NCI-H1436 (cell line): ENCODE measurements at places on chromosomes 16 and 17.

GRCh38 chr17:78226759-78227454, 4.5 kb upstream of the TMEM235 start:
- DNase-seq, result no peak

DNA sequence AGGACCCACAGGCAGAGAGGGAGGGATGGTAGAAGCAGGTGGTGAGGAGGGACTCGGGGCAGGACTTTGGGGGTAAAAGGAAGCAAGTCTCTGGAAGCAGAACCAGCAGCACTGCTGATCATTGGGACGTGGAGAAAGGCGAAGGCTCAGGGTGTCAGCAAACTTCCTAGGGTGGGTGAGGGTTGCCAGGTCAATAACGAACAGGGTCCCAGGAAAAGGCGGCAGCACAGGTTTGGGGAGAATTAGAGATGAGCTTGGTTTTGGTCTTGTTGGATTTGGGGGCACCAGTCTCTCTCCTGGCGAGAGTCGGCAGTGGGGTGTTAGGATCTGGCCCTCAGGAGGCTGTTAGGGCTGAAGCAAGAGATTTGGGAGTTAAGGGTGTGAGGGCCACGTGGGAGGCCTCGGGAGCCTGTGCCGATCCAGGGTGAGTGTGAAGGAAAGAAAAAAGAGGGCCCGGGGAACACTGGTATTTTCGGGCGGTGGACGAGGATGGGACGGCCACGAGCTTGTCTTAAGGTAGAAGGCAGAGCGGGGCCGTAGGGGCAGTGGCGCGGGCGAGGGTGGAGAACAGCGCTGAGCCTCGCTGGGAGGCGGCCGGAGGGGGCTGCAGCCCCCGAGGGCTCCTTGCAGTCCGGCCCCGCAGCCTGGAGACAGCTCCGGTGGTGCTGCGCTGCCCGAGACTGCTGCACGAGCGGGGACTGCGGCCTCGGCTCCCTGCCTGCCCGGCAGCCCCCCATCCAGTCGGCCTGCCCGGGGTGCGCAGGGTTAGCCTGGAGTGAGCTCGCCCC, 765 bp upstream of the ADORA2B start:
- DNase-seq, result no peak

- peak; percentile 19 for DNase-seq
These were observed 488 bp downstream of the TFAP4 start for GRCh38 chr16:4272114-4272956.

DNA sequence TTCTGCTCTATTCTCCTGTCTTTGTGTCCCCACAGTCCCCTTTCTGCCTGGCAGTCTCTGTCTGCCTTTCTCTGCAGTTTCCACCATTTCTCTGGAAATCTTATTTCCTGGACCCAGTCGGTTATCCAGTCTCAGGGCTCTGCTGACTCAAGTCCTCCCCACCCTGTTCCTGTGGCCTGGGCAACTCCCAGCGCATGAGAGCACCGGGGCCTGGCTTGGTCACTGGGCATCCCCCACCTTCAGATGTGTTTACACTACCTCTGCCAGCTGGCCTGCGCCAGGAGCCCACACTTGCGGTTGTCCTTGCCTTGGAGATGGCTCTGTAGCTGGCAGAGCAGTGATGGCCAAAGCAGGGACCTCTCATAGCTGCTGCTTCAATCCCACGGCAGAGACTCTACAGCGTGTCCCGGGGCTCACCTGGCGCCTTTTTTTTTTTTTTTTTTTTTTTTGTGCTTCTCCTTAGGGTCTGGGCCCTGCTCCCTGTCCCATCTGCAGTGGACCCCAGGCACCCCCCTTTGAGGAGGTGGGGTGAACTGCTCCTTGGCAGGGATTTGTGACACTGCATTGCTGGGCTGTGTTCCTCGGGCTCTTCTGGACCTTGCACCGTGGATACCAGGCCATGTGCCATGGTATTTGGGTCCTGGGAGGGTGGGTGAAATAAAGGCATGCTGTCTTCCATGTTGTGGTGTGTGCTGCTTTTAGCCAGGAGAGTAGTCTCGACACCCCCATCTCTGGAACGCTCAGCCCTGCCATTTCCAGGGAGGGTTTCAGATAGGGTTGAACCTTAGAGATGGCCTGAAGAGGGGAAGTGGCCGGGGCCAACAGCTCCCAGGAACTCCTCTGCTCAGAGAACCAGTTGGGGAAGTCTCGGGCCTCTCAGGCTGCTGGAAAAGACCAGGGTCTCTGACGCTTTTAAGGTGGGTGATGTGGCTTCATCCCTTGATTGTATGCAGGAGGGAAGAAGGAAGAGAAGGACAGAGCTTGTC, 17.5 kb downstream of the GUCY2D start:
- DNase-seq, result no peak

- no peak for DNase-seq
These were observed 101.7 kb downstream of the RPTOR start for GRCh38 chr17:80646328-80646727.

DNA sequence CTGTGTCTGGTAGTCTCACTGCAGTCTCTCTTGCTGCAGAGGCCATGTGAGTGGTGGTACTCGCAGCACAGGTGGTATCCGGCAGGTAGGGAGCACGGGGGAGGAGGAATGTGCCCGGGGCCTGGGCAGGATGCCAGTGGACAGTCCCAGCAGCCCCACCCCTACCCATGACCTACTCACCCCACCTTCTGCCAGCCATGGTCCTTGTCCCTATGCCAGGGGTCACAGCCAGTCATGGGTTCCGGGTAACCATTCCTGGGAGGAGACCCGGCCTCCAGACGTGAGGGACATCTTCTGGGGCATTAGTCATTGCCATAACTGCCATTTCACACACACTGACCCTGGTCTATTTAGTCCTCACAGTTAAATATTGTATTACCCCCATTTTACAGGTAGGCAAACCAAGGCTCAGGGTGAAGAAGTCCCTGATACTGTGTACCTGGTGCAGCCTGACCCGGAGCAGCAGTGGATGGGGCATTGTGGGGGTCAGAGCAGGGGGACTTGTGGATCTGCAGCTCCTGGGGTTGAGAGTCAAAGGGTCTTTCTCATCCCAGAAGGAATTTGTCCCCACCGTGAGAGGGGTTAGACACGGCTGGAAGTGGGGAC, 58.8 kb upstream of the TAC4 start:
- no peak for DNase-seq

- no peak for DNase-seq
These were observed 1.2 kb downstream of the NFATC3 start for GRCh38 chr16:68086336-68086841.

GRCh38 chr16:802914-803753, 2.6 kb upstream of the GNG13 start:
- no peak for DNase-seq

DNA sequence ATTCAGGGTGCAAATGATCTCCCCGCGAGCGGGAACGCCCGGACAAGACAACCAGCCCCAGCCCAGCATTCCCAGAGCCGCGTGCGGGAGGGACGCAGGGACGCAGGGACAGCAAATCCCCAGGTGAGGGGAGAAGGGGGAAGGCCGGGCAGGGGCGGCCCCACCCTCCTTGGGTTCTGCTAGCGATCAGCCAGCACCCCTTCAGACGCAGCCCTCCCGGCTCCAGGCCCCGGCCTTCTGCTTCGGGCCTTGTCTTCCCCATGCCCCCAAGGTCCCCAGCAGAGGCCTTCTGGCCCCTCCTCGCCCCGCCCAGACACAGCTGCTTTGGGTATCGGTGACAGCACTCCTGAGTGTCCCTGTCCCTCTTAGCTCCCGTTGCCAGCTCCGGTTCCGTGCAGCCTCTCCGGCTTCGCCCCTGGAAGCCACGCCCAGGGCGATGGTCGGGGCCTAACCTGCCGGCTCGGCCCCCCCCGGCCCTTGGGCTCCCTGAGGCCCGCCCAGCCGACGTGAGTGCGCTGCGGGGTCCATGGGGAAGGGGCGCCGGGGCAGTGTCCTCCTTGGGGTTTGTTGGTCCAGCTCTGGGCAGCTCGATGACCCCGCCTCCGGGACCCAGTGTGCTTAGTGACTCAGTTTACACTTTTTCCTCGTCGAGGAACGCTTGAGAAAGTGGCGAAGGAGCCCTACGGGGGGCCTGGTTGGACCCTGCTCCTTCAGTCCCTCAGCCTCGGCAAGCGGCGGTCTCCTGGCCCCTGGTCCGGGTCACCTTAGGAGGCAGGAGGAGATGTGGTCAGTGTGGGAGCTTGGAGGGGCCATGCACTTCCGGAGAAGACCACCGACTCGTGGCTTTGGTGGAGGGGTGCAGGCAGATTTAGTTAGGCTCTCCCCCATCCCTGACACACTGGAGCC, 50.5 kb upstream of the AMZ2 start:
- DNase-seq, result no peak

- peak; percentile 89 for DNase-seq
These were observed at the start of gene RAD51D for GRCh38 chr17:35119370-35120165. Gene RAD51D (minus strand): TSS chr17:35119860. CDS start chr17:35119613, 247 bp downstream.

GRCh38 chr16:53111078-53111791, 56.4 kb downstream of the CHD9 start:
- no peak for DNase-seq

DNA sequence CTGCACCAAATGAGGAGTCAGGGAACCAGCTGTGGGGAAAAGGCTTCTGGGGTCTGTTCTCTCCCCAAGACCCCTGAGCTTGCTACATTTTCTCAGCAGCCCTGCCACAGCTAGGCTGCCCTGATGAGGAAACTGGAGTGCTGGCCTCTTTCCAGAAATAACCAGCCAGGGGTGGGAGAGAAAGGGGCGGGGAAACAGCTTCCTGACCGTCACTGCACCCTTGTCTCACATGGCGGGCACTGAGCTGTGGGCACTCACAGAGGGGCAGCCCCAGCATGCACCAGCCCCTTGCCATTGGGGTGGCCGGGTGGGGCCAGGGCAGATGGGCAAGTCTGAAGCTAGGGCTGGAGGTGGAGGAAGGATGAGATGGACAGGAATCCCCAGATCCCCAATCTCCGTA, 2.9 kb downstream of the SRL start:
- no peak for DNase-seq

GRCh38 chr17:58313815-58314705, 14.5 kb downstream of the TSPOAP1 start:
- no peak for DNase-seq

DNA sequence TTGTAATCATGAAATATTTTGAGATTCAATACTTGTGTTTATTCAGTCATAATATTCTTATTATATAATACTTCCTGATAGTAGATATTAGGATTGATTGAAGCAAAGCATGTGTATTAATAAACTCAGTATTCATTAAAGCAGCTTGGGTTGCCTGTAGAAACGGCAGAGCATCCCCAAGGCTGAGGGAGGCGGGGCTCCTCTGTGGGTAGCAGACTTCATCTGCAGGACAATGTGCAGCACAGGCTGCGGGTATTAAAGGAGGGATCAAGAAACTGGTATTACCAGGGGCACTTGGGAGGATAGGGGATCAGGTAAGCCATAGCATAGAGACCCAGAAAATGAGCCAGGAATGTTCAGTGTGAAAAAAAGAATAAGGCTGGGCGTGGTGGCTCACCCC, 213.6 kb downstream of the PRKCA start:
- no peak for DNase-seq

DNA sequence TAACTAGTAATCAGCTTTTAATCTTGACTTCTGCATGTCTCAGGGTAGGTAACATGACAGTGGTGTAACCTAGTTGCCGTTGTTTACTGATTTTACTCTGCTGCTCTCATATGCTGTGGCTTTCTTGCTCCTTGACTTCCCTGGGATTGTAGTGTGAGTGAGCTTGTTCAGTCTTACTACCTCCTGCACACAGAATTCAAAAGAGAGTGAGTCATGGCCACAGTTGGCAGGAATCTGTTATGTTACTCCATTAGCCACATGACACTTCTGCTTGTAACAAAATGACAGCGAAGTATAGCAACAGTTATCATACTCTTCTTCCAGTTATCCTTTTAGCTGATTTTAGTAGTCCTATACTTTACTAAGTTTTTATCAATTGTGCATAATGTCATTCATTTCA, 18.8 kb downstream of the TNRC6A start:
- no peak for DNase-seq

DNA sequence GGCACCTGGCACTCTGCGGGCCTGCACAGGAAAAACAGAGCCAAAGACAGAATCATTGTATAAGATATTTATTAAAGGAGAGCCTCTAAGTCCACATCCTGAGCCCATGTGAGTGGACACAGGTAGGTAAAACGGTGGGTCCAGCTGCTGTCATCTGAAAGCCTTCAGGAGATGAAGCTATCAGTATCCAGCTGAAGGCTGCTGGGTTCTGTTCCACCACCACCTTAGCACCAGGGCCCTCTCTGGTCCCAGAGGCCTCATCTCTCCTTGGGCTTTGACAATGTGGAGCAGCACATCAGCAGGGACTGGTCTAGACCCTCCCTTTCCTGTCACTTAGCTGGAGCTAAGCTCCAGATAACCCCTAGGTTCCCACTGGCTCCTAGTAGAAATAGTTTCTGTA, 7.3 kb downstream of the TMEM106A start:
- DNase-seq, result no peak

DNA sequence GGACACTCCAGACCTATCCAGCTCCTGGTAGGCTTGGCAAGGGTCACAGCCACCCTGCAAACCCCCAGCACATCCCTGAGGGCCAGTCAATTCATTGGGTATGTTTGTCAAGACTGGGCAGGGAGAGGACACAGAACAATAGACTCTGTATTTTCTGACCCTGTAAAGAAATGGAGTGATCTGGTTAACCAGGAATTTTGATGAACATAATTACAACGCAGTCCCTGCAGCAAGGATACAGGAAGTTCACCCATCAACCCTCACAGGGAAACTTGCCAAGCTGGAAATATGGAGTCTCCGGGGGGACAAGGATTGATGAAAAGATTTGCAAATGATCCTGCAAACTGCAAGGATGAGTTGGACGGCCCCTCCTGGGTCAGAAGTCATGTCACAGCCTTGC, 126.1 kb upstream of the RCVRN start:
- no peak for DNase-seq

GRCh38 chr17:40516581-40517285, 15.3 kb upstream of the TNS4 start:
- no peak for DNase-seq

DNA sequence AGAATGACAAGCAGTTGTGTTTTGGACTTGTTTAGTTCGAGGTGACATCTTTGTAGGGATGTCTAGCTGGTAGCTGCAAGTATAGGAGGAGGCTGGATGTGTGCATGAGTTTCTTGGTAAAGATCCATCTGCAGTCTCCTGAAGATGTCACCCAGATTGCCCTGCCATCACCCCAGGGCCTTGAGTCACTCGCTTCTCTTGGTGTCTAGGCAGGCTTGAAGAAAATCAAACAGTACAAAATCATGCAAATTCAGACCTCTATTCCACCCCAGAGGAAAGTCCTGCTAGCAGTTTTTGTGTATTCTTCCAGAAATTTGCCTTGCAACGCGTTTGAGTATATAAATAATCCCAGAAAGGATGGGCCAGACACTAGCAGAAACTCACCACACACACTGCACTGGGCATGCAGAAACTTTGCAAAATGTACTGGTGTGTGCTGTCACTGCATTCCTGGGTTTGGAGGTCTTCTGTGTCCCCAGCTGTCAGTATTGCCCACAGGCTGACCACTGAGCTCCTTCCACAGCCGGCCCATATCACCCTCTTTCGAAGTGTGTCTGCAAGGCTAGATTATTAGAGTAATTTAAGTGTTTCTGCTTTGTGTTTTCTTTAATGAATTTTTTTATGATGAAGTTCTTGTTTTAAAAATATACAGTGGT, 51.5 kb downstream of the TENT4B start:
- no peak for DNase-seq
